Epithelial cell of esophagus (primary cell): ENCODE measurements at places on chromosomes 13 and 19.

- peak; percentile 64 for DNase-seq
Observed at GRCh38 chr19:8441725-8442544, 2.8 kb upstream of the HNRNPM start.

GRCh38 chr19:36110487-36111199 is at the start of gene OVOL3:
Gene OVOL3 (plus strand): TSS chr19:36111143. CDS start chr19:36111203, 60 bp downstream.
- DNase-seq: no peak

GRCh38 chr13:40878823-40879222 is 89.4 kb downstream of the SLC25A15 start:
- DNase-seq: no peak

- peak; percentile 43 for DNase-seq
Observed at GRCh38 chr13:26449063-26449848, 108.2 kb upstream of the WASF3 start.

DNA sequence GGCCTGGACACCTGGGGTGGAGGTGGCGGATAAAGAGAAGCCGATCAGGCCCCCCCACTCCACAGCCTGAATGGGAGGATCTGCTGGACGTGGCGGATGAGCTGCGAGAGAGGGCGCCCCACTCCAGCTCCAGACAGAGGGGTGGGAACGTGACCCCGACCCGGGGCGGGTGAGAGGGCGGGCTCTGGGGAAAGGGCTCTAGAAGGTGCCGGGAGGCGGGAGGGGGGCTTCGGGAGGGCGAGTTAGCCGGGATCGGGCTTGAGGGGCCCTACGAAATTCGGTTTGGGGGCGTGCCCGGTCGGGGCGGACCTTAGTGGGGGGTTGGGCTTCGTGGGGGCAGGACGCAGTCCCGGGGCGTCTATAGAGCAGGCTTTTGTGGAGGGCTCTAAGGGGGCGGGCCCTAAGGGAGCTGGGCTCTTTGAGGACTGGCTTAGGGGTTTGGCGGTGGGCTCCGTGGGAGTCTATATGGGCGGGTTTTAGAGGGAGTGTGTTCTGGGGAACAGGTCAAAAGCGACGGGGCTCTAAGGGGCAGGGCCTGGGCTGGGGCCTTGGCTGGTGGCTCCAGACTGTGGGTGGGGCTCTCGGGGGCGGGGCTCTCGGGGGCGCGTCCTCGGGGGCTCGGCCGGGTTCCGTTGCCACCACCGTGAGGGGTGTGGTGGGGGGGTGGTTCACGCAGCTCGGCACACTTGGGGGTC is 4.1 kb upstream of the NANOS3 start:
- no peak for DNase-seq

DNA sequence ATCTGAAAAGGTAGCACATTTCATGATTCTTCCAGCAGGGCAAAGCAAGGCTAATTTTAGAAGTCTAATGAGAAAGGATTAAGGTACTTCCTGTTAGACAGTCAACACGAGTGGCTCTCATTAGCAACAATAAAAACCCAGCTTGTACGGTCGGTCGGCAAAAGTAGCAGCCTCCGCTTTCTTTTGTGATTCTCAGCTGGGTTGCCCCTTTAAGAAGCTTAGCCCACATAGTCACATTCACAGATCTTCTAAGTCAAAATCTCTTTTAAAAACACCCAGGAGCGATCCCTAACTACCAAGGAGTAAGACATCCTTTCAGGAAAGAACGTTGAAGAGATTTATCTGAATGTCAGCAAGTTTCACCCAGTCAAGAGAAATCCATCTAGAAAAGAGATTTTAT is 684.8 kb downstream of the DIAPH3 start:
- DNase-seq: no peak

DNA sequence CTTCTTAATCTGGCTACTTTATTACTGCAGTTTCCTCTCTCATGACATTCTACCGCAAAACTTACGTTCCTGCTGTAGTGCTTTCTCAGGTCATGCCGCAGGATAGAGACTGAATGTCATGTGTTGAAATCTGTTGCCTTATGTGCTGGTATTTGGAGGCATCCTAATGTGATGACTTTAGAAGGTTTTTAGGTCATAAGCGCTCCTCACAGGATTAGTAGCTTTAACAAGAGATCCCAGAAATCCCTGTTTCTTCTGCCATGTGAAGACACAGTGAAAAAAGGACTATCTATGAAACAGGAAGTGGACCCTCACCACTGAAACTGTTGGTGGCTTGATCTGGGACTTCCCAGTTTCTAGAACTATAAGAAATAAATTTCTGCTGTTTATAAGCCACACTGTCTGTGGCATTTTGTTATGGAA is 209.3 kb downstream of the LACC1 start:
- DNase-seq: no peak

DNA sequence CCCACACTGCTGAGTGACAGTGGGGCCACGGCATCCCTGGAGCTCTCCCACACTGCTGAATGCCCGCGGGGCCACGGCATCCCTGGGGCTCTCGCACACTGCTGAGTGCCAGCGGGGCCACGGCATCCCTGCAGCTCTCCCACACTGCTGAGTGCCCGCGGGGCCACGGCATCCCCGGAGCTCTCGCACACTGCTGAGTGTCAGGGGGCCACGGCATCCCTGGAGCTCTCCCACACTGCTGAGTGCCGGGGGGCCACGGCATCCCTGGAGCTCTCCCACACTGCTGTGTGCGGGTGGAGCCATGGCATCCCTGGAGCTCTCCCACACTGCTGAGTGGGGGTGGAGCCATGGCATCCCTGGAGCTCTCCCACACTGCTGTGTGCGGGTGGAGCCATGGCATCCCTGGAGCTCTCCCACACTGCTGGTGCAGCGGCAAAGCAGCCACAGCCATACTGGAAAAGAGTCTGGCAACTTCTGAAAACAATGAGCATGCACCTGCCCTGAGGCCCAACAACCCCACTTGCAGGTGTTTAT is 8.6 kb downstream of the TUBGCP3 start:
- no peak for DNase-seq

DNA sequence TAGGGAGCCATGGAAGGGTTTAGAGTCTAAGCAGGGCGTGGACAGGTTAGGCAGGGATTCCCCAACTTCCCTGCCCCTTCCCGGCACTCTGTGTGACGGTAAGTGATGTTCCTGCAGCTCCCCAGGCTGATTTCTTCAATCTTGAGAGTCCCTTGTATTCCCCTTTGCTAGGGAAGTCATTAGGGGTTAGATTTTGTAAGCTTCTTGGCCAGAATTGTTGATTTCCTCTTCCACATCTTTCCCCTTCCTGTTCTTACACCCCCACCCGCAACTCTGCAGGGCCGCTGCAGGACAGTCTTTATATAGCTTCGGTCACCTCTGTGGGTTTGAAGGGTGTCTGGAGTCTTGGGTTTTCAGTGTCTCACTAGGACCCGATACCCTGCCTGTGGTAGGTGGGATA is 10.6 kb upstream of the ADGRE1 start:
- DNase-seq: no peak

- DNase-seq: no peak
Observed at GRCh38 chr19:50331221-50331993, 2.2 kb upstream of the KCNC3 start.

GRCh38 chr19:28445826-28446225 is 767.1 kb downstream of the UQCRFS1 start:
- no peak for DNase-seq

DNA sequence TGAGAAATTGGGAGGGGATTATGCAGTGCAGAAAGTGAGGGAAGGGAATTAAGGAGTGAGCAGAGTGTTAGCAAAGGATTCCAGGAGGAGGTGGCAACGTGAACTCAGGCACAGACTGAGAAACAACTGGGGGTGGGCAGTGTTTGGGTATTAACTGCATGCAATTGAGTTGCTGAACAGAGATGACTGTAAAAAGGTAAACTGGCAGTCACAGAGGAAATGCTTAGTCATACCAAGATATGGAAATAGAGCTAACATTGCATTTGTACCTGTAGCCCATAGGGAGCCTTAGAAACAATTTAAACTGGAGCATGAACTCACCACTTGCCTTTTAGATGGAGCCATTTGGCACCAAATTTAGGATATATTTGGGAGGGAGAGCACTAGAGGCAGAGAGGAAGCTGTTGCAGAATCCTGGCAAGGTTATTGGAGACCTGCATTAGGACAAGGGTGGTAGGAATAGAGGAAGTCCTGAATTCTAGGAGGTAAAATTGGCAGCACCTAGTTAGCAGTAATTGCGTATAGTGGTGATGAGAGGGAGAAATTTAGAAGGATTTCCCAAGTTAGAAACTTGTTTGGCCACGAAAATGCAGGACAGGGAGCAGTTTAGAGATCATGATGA is 100.6 kb upstream of the FRY start:
- DNase-seq: peak; percentile 38

GRCh38 chr19:38655148-38655824 is 7.8 kb downstream of the ACTN4 start:
- no peak for DNase-seq

GRCh38 chr13:91368676-91369440 is 21.4 kb downstream of the MIR17HG start:
- no peak for DNase-seq

DNA sequence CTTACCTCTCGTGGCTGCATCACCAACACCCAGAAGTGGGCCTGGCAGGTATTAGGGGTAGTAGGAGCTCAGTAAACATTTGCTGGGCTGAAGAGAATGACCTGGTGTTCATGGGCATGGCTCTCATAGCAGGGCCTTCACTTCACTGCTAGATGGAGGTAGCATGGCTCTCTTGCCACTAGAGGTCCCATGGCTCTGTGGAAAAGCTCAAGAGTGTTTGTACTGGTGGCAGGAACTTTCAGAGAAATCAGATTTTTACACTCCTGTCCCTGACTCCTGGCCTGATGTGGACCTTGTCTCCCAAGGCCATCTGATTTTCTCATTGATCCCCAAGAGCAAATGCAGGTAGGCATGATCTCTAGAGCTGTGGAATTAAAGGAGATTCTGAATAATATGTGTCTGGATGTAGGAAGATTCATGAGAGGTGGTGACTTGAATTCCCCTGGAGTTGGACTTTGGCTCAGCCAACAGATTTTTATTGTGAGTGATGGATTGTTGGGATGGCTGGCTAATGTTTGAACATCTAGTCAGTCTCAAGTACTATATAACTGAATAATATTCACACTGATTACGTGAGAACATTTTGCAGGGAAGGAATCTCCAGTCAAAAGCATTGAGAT is 5.7 kb downstream of the ZNF574 start:
- peak; percentile 56 for DNase-seq

DNA sequence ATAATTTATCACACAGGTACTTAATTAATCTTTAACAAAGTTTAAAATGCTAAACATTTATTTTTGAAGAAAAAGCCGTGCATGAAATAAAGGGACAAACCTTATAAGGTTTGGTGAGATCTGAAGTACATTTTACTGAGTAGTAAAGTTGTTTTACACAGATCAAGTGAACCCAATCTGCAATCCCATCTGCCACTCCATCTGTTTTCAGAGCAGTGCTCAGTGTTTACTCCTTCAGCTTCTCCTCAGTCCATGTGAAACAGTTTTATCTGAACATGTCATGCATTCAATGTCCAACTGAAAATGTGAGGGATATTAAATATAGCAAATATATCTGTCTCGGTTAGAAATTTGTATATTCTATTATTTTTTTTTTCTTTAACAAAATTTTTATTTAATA is 166.8 kb downstream of the MAB21L1 start:
- no peak for DNase-seq

- peak; percentile 26 for DNase-seq
Observed at GRCh38 chr13:61255040-61255796, 160.4 kb downstream of the PCDH20 start.

- DNase-seq: no peak
Observed at GRCh38 chr13:44808185-44808584, 181.1 kb downstream of the NUFIP1 start.

DNA sequence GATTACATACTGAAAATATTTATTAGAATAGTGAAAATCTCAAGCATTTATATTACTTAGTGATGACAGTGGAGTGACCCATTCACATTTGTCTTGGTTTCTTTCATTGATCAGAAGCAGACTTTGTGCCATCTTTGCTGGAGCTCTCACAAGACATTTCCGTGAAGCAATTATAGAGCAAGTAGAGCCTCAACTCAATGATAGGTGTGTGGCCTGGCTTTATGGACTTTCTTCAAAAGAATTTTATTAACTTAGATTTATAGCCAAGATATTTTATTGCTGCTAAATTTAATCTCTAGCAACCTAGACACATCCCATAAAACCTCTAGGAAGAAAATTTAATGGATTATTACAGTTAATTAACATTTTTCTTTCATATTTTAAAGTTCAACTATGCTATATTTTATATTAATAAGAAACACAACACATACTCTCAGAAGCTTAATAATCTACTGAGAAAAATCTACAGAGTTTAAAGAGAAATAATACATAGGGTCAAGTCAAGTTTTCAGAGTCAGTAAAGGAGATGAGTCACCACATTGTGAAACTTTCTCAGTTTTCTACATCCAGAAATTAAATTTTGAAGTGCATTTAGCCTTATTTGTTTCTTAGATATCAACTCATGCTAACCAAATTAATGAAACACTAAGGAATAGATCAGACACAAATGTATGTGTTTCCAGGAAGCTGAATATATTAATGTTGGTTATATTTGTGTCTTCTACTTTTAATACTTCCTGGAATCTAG is 160.5 kb downstream of the LACC1 start:
- DNase-seq: peak; percentile 32

- DNase-seq: no peak
Observed at GRCh38 chr13:99406799-99407201, 94.5 kb upstream of the TM9SF2 start.

DNA sequence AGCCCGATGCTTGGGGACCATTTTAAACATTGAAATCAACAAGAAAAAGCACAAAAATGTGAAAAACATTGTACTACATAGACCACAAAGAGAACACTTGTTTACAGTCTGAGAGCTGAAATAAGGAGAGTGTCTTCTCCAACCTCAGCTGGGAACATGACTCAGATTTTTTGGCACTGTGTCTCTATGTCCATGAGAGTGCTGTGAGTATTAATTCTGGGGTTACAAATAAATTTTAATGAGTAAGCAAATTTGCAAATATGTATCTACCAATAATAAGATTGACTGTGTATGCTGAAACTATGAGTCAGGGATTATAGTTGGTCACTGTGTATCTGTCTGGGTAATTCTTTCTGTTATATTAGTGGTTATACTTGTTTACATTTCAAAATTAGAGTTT is 174.0 kb downstream of the DCT start:
- peak; percentile 88 for DNase-seq

- no peak for DNase-seq
Observed at GRCh38 chr19:4425537-4425936, 23.1 kb downstream of the CHAF1A start.

GRCh38 chr13:52405369-52405766 is 604 bp downstream of the THSD1 start:
- peak; percentile 35 for DNase-seq

DNA sequence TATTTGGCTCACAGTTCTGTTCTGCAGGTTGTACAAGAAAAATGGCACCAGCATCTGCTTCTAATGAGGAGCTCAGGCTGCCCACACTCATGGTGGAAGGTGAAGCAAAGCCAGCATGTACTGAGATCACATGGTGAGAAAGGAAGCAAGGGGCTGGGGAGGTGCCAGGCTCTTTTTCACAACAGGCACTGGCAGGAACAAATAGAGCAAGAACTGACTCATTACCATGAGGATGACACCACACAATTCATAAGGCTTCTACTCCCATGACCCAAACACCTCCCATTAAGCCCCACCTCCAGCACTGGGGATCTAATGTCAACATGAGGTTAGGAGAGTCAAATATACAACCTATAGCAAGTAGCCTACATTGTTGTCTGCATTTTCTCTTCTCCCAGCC is 522.6 kb downstream of the RFC3 start:
- DNase-seq: peak; percentile 91

- DNase-seq: no peak
Observed at GRCh38 chr19:1601613-1602064, 3.6 kb downstream of the UQCR11 start.
